ENCODE measurements at places on chromosomes 5 and 9.

- no peak for ATAC-seq
These were observed 2054.0 kb upstream of the NUDT12 start for GRCh38 chr5:105616599-105616998.

DNA sequence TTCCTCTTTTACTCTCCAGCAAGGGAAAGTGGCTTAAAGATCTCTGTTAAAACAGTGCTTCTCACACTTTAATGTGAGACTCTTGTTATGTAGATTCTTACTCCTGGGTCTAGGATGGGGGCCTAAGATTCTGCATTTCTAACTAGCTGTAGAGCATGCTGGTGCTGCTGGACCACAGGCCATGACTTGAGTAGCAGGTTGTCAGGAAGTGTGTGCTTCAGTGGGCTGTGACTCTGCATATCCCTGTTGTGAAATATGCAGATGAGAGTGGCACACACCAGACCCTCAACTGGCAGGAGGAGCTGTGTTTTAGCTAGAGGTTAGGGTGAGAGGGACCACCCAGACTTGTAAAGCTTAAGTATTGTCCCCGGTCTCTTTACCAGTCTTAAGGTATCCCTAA lies 191.1 kb upstream of the DMRT1 start:
- peak; percentile 49 for ATAC-seq

DNA sequence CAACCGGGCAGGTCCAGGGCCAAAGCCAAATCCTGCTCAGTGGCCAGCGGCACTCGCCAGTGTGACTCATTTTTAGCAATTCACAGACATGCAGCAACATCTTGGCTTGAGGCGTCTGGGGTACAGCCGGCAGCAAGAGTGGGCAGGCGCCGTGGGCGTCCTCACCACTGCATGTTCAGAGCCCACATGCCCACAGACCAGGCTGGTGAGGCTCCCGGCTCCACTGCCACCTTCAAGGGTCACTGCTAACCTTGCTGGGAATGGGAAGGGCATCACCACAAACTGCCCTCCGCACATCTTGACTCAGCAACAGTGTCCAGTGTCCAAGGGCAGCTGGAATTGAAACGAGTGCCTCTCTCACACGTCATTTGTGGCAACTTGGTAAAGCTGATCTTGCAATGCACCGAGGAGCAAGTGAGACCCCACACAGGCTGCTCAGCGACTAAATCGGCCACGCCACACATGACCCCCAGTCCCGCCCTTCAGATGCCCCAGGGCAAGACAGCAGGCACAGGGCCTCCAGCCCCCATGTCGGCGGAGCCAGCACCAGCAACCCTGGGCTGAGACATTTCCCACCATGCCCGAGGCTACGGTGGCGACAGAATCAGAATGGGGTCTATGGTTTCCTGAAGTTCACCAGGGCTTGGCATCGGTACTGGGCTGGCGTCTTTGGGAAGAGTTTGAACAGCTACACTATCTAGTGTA lies 140.3 kb downstream of the ROR2 start:
- no peak for ATAC-seq

DNA sequence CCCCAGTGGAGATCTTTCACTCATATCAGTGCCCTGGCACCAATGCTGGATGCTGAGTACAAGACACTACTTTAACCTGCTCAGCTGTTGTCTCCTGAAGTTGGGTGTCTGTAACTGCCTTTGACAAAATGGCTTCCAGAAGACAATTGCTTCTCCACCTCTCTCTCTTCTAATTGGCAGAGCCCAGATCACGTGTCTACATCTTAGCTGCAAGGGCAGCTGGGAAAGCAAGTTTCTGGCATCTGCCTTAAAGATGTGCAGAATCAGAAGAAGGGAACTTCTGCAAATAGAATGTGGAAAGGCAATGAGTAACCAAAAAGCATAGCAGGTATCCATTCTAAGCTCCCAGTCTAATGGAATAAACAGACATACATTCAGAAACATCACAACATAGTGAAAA lies 81.1 kb downstream of the PDZD2 start:
- no peak for ATAC-seq

DNA sequence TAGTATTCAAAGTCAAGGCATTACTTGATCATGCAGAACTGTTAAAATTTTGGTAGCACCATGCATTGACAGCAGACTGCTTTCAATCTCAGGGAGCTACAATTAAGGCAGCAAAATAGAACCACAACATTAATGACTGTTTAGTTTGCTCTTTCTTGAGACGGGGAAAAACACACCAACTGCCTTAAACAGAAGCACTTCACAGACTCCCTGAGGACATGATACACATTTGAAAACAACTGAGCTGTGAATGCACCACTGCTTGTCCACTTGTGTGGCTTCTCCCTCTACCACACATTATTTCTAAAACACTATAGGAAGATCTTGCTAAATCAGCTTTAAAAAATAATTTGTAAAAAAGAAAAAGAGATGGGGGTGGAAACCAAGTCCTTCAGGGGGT lies 79.6 kb upstream of the MAST4 start:
- ATAC-seq, result no peak

- no peak for ATAC-seq
These were observed 151.7 kb upstream of the ELL2 start for GRCh38 chr5:96113170-96113939.

- ATAC-seq, result no peak
These were observed 2371.7 kb upstream of the C9orf72 start for GRCh38 chr9:29945012-29945411.

DNA sequence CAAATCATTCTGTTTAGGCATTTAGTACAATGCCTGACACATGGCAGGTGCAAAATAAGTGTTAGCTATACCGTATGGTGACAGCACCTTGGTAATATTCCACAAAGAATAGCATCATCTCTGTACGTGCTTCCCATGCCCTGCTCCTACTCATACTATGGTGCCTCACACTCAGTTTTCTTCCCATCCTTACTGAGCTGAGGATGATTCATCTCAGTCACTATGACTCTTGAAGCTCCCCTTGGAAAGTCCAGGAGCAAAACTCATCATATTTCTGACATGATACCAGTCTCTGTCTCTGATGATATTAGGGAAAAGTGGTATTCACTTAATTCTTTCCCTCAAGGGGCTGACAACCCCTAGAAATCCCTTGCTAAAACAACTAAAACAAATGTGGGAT lies 423.3 kb downstream of the EFNA5 start:
- no peak for ATAC-seq

- ATAC-seq, result no peak
These were observed 62.0 kb upstream of the GARNL3 start for GRCh38 chr9:127202461-127203169.

DNA sequence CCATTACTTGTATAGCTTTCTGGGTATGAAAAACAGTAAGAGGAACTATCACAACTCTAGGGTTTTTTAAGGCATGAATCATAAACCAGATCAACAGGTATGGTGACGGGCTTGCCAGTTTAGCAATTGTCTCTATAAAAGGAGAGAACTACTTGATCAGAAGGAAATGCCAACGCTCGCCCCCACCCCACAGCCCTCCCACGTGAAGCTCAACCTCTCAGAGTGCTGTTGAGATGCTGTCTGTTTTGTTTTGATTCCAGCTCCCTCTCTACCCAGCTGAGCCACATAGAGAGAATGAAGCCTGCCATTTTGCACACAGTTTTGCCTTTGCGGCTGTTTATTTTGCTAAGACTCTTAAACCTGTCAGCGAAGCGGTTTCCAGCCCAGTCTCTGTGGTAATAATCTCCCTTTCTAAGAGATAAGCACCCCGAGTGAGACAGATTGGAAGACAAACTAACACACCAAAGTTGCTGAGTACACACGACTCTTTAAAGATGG lies 257.9 kb upstream of the ANKRD55 start:
- no peak for ATAC-seq

DNA sequence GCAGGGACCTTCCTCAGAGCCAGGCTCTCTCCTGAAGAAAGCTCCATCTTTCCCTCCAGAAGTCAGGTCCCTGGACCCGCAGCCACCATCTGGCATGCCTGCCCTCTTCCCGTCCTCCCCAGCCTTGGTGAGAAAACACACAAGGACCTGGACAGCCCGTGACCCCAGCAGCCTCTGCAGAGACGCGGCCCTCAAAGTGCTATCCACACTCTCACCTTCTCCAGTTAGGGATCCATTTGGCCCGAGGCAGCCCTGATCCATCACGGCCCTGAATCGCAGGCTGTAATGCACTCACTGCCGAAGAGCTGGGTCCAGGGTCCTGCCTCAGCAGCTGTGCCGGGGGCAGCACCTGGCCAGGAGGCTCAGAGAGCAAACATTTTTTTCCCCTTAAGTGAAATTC lies 185.1 kb downstream of the OLFM1 start:
- no peak for ATAC-seq

GRCh38 chr9:131658377-131659129 lies 81.3 kb downstream of the RAPGEF1 start:
- ATAC-seq, result peak; percentile 52

DNA sequence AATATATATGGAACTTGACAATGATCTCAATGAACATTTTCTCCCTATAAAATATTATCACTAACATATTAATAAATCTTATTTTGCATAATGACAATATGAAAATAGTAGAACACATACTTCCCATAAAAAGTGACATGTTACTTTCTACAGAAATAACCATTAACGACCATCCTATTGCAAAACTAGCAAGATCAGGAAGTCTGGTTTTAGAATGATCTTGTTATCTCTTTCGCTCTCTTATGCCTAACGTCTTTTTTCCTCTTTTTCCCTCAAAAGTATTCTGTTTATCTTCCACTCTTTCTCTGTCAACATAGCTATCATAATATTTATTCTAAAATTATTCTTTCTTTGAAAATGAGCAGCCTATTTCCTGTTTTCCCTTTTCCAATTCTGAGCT lies 21.6 kb upstream of the C5orf46 start:
- no peak for ATAC-seq

- ATAC-seq, result no peak
These were observed 25.7 kb upstream of the UGCG start for GRCh38 chr9:111870774-111871498.

DNA sequence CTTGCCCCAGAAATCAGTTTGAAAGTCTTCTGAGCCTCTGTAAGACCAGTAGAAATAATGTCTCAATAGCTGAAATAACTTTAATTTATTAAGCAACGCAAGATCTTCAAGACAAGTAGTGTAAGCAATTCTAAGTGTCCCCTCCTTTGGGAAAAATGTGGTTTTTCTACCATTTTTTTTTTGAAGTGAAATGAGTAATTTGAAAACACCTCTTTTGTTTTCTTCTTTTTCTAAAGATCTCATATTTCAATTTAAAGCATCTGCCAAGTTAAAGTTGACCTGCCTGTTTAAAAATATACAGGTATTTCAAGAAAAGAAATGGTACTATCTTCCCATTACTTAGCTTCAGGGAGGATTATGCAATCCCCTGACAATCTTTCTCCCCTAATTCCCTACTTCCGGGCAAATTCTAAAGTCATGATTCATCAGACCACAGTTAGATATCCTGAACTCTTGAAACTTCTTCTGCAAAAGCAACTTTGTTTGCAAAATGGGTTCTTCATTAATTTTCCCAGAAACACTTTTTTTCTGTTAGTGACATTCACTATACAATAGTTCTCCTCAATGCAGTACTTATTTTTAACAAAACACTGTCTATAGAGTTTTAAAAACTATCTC lies 7.8 kb upstream of the ANXA1 start:
- ATAC-seq, result peak; percentile 92

GRCh38 chr5:1536322-1536845 lies 12.6 kb upstream of the LPCAT1 start:
- peak; percentile 17 for ATAC-seq

- no peak for ATAC-seq
These were observed 7.6 kb upstream of the PSMD5 start for GRCh38 chr9:120850315-120850714.

GRCh38 chr9:105328872-105329718 lies 84.6 kb downstream of the SLC44A1 start:
- ATAC-seq, result peak; percentile 44

GRCh38 chr9:32486839-32487562 lies 39.0 kb downstream of the RIGI start:
- ATAC-seq, result no peak

DNA sequence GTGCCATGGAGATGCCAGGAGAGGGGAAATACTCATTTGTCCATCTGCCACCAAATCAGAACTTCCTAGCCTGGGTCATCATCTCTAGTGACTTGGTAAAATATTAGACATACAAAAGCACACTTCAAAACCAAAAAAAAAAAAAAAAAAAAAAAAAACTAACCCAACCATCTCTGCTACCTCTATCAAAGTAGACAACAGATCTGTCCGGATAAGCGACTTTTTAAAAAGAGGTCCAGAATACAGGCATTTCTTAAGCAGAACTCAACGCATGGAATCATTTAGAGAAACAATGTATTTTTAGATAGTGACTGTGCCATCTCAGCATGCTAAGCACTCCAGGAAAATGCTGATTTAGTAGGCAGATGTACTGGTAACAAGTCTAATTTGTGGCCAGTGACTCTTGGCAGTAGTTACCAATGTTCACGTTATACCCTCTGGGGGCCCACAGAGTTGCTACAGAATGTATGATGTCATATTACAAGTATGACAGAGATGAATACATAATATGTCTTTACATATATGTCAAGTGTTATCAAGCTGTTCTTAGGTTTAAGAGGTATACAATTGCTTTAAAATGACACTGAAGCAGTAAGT lies 107.8 kb downstream of the SMIM23 start:
- no peak for ATAC-seq

- no peak for ATAC-seq
These were observed 110.2 kb upstream of the EGFLAM start for GRCh38 chr5:38148021-38148625.

- ATAC-seq, result no peak
These were observed 60.3 kb downstream of the CDKN2A start for GRCh38 chr9:21933865-21934264.

DNA sequence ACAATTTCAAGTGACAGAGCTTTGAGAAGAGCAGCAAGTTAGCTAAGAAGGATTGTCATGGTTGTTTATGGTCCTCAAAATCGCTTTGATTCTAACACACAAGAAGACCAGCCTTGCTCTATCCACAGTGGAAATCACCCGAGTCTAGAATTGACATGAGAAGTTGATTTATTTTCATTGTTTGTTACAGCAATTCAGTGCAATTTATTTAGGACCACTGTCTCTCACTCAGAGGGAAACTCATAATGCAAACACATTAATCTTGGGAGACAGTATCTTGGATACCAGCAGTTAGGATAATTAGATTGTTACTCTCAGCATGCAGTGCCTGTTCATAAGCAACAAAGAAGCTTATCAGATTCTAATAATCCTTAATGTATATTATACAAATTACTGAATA lies 498.9 kb downstream of the NTRK2 start:
- peak; percentile 83 for ATAC-seq

DNA sequence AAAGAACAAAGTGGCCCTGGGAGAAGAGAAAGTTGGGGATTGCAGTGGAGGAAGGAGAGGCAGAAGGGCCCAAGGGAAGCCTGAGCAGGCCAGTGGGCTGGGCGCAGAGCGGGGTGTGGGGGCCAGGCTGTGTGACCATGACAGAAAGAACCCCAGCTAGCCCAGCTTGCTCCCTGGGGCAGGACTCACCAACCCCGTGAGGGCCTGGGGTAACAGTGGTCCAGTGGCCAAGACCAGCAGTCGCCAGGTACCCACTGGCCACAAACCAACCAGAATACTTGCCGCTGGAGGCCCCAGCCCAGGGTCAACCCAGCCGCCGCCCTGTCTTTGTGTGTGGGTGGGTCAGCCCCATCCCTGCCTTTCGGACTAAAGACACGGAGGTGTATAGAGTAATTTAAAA lies 146.5 kb downstream of the CACNA1B start:
- no peak for ATAC-seq

GRCh38 chr5:151491062-151491461 lies 43.7 kb downstream of the SLC36A1 start:
- ATAC-seq, result no peak

GRCh38 chr5:12896086-12896485 lies 991.8 kb upstream of the CTNND2 start:
- ATAC-seq, result no peak

Data from motor neuron (in vitro differentiated cells).